KG1 (cell line): ENCODE measurements at places on chromosomes 16 and 17.

GRCh38 chr17:4097165-4097960 is 45.5 kb downstream of the ZZEF1 start:
- DNase-seq, result no peak

DNA sequence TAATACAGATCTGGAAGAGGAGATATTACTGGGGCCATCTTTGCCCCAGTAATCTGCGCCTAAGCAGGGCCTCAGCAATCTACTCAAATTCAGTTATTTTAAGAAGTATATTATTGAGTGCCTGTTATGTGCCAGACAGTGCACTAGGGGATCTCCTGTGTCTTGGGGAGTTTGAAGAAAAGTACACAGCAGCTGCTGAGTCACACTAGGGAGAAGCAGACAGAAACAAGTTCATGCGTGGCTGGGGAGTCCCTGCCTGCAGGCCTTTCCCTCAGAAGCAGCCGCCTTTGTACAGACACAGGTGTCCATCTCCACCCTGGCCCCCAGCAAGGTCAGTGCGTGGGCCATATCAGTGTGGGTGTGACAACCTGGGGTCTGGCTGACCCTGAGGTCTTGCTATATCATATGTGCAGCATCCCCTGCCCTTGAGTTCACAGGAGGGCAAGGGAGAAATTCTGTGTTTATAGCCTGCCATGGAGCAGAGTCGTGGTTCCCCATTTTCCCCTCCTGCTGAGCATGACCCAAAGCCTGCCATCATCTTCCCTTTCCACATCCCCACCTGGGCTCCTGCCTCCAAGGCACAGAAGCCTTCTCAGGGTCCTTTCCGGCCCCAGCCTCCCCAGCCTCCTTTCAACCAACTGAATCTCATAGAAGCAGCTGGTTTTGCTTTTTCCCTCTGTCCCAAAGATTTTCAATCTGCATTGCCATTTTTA is 229.9 kb upstream of the SDK2 start:
- DNase-seq, result no peak

GRCh38 chr17:48569674-48570324 is 8.4 kb downstream of the HOXB4 start:
- DNase-seq, result no peak

DNA sequence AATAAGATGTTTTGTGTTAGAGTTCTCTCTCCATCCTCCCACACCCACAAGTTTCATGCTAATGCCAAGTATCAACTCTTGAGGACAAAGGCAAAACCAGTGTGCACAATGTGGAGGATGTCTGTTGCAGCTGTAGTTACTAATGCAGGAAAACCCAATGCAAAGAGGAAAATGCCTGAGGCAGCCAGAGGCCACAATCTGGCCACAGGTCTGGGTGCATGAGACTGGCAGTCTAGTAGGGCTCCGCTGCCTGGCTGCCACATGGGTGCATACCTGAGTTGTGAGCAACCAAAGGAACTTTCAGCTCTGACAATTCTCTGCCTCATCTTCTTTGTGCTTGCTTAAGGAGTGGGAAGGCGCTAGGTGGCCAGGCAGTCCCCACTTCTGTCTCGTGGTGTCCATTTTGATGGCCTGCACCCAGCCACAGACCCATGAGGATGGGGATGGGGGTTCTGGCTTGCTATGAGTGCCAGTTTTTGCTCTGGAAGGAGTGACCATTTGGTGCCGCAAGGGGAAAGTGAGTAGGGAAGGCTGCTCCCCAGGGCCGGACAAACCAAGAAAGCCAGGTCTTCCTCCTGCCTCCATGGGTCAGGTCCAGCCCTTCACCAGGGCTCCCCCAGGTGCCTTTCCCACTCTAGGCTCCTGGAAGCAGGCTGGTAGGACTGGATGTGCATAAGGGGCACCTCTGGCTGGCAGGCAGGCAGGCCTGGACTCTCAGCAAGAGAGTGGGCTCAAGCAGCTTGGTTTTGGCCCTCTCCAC is 4.2 kb upstream of the GFOD2 start:
- DNase-seq, result no peak

GRCh38 chr17:50256826-50257618 is 17.2 kb upstream of the TMEM92 start:
- DNase-seq, result no peak

GRCh38 chr17:81009136-81009535 is 17.5 kb downstream of the CHMP6 start:
- DNase-seq, result no peak

- DNase-seq, result no peak
Measured at GRCh38 chr17:18361837-18362697, 1.3 kb downstream of the SHMT1 start.

GRCh38 chr17:66614469-66614868 is 220.4 kb upstream of the CACNG5 start:
- DNase-seq, result no peak

DNA sequence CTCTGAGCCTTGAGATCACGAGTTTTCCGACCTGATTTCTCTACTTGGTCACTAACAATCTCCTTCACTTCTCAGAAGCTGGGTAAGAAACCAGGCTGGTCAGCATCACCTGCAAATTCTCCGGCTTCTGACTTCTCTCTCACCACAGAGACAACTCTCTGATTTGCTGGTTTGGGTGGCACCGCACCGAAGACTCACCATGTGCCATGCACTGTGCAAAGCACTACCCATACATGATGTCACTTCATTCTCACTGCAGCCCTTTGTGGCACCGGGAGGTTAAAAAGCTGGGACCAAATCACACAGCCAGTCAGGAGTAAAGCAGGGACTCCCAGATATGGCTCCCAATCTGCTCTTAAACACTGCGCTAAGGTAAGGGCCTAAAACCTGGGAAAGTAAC is 647 bp downstream of the VAC14 start:
- DNase-seq, result peak; percentile 24

DNA sequence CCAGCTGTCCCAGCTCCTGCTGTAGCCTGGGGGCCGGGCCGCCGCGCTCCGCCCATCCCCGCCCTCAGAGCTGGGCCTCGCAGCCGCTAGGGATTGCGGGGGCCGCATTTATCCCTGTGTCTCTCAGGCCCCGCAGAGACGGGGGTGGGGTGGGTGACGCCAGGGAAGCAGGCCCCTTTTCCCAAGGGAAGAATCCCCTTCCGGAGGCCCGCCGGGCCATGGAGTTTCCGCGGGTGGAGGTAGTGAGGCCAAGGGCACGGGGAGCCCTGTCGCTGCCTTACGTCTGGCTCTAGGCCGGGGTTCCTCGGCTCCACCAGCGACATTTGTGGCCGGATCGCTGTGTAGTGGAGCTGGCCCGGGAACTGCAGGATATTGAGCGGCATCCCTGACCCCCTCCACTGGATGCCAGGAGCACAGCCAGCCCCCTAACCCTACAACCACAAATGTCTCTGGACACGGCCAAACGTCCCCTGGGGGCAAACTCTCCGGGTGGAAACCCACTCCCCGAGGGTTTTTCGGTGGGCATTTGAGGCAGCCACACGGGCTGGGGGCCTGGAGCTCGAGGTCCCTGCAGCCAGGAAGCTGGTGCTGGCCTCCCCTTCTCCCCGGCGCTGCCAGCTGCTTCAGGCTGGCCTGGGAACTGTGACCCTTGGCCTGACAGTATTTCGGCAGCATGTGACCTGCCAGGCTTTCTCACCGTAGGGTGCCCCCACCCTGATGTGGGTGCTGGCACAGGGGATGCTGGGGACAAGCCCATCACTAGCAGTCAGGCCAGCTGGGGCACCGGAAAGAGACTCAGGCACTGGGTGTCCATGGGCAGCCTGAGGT is 12.0 kb upstream of the CD300A start:
- peak; percentile 47 for DNase-seq

DNA sequence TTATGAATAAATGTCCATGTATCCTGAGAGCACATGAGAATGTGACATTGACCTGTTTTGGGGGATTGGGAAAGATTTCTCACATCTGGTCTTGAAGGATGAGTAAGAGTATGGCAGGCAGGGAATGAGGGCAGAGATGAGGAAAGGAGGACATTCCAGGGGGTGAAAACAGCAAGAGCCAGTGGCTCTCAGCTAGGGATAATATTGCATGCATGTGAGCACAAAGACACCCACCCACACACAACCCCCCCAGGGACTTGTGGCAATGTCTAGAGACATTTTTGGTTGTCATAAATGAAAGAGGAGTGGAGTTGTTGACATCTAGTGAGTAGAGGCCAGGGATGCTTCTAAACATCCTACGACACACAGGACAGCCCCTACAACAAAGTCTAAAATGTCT is 6.0 kb downstream of the MYO1D start:
- no peak for DNase-seq

GRCh38 chr17:47197821-47198220 is 8.7 kb upstream of the CDC27 start:
- no peak for DNase-seq

DNA sequence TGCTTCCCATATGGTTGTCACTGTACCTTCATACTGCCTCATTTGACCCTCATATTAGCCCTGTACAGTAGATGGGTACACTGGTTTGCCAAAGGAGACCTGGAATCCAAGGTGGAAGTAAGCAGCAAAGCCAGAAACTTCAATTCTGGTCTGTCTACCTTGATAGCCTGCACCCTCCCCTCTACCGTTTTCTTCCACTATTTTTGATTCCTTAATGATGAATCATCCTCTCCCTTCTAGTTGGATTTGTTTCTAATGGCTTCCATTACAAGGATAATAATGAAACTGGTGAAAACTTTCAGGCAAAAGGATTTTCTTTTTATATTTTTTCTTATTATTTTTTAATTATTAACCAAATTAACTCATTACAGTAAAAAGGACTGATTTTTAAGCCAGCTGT is 17.3 kb downstream of the TAC4 start:
- DNase-seq, result no peak

GRCh38 chr16:23821875-23822688 is 13.7 kb upstream of the PRKCB start:
- DNase-seq, result no peak

DNA sequence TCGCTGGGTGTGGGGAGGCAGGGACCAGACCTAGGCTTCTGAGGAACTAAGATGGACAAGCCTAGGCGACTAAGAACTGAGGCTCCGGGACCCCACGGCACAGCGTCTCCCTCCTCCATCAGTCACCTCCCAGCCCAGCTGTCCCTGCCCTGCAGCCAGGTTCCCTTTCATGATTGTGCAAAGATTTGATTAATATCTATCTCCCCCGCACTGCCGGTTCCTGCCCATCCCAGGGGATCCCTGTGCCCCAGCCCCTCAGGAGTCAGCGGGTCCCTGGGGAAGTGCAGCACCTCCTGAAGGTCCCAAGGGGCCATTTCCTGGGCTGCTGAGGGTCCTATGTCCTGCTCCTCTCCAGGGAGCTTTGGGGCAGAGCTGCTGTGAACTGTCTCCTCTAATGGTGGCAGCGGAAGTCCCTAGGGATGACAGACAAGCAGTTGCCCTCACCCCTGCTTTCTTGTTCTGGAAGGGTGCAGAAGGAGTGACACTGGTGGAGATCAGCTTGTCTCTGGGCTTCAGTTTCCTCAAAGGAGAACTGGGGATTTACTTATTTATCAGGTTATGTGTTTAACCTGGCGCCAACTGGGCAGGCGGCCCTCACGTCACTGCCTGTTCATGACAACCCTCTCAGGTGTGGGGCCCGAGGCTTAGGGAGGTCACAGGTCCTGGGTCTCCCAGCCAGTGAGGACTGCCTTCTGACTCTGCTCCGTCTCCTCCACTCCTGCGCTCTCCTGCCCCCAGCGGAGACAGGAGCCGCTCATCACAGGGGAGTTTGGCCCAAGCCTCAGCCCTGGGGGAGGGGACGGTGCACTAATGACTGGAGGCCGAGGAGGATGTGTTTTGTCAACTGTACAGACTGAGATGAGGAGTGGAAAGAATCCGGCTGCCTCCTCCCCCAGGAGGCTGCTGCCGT is 1.9 kb upstream of the C16orf74 start:
- no peak for DNase-seq

DNA sequence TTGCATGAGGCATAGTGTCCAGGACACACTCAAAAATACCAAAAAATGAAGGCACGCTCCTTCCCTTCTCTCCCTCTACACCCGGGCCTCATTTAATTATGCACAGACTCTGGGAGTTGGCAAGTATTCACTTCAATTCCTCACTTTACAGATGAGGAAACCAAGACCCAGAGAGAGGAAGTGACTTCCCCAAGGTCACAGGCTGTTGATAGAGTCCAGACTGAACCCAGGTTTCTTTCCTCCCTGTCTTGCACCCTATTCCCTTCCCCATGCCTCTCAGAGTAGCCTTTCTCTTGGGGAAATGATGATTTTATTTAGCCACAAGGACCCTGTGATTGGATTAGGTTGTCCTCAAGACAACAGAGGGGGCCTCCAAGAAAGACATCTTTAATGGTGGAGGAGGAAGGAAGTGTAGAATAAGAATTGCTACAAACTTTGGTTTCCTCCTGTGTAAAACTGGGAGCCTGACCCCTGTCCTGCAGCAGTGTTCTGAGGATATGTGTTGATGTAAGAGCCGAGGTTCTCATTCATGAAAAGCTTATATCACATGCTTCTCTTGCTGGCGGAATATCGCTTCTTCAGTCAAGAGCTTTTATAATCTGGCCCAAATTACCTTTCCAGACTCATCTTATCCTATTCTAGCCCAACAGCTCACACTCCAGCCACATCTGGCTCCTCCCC is 48.8 kb upstream of the SIAH1 start:
- no peak for DNase-seq

GRCh38 chr17:280901-281300 is 71.7 kb downstream of the RPH3AL start:
- no peak for DNase-seq

DNA sequence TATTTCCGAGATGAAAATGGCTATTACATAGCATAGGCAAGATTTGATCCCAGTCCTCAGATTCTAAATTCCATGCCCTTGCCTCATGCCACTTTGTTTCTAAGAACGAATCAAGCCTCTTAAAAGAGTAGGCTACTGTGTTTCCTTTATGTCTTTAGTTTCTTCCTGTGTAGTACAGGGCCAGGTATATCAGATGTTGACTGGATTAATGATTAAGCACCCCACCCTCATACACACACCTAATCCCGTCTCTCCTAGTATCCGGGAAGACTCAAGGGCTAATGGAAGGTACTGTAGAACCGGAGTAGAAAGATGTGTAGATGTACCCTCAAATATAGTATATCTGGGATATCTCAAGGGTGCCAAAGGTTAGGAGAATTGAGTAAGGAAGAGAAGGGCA is 6.7 kb downstream of the TOM1L1 start:
- DNase-seq, result no peak

GRCh38 chr16:680967-681745 is 946 bp downstream of the STUB1 start:
- peak; percentile 4 for DNase-seq

- DNase-seq, result no peak
Measured at GRCh38 chr17:9456330-9456729, 119.3 kb downstream of the STX8 start.

DNA sequence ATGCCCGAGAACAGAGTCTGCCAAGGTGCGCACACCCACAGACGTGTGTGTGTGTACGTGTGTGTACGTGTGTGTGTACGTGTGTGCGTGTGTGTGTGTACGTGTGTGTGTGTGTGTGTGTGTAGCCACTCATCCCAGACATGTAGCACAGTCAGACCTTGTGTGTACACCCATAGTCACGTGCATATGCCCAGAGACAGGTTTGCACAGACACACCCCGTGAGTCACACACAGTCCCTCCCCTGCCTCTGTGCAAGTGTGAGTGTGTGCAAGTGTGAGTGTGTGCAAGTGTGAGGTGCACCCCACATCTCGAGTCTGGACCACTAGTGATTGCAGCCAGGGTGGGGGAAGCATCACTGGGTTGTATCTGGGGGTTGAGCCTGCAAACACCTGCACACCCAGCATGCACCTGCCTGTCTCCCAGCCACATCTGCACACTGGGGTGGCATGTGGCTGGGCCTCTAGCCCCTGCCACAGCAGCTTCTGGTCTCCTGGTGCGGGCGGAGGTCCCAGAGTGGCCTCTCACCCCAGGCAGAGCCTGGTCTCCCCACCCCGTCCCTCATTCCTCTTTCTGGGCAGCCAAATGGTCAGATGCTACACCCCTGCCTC is 23.6 kb downstream of the BAHCC1 start:
- no peak for DNase-seq
